Activated T-helper 2 cell treated with anti-CD3 and anti-CD28 coated beads, Interferon-gamma antibody, Interleukin-2, Interleukin-4, amounts not matched to agents 10 μg/mL and 5 μg/mL and 100 μg/mL, durations not matched to agents 14 hours and 24 hours and 36 hours (primary cell): ENCODE measurements at places on chromosomes 4 and X. TPM values are rescaled to one million over a fixed set of nuclear protein-coding genes. Genes with fewer than 3 reads are reported as not detected.

CCNA2 gene
- 74.7 and 75.1 TPM in 2 replicates for total RNA-seq

UBA6 gene
- 84.8 and 88.4 TPM in 2 replicates for total RNA-seq

DNA sequence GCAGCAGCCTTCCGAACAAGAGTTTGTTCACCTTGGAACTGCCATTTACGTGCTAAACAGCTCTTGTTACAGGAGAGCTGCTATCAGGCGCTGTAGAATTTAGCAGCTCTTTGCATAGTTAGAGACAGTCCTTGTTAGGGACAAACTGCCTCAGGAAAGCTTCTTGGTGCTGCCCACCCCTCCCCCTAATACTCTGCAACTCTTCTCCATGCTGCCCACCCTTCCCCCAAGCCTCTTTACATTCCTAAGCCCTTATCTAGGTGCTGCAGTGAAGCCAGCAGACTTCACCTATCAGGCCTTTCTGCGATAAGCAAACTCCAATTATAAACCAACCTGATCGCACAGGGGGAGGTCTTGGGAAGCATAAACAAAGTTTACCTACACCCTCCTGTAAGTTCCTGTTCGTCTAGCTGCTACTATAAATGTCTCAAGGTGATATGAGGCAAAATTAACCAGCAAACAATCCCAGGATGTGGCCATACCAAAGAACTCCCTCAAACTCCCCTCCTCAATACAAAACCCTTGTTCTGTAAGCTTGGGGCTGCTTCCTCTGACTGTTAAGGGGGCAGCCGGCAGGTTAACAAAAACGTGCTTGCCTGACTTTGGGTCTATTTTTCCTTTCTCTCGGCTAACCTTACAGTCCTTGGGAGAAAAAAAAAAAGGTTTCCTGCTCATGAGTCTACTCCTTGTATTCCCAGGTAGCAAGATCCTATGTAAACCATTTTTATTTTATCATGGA lies 74.0 kb upstream of the GC start:
- no peaks in the 10 kb centered on the region for H3K36me3 ChIP-seq
- no peak for DNase-seq
- H3K27me3 ChIP-seq, result no peaks in the 10 kb centered on the region
- no peak overlapping the region for H3K27ac ChIP-seq
- no peaks in the 10 kb centered on the region for H3K4me1 ChIP-seq

GRCh38 chr4:10054571-10055041 lies 33.3 kb upstream of the SLC2A9 start:
- peaks cover 3% of the 10 kb centered on the region for H3K27me3 ChIP-seq
- DNase-seq, result no peak
- H3K4me3 ChIP-seq, result no peak overlapping the region
- no peak overlapping the region for H3K27ac ChIP-seq
- H3K36me3 ChIP-seq, result peaks cover 13% of the 10 kb centered on the region

DNA sequence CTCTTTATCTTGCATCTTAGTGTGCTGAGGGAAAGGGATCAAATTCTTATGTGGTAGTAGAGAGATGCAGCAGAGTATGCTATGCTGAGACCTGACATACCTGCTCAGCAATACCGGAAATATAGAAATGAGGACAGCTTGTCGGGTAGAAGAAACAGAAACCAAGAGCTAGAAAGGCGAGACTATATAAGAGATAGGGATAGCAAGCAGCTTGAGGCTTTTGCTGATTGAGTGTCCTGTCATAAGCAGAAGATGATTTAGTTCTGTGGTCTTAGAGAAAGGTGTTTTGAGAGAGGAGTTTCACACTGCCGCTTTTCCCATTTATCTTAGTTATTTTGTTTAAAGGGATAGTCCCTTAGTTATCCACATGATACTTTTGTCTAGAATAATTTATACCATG lies 31.7 kb downstream of the USP9X start:
- no peak for DNase-seq

GRCh38 chr4:105369988-105370387 lies 103.9 kb downstream of the PPA2 start:
- peaks cover 51% of the 10 kb centered on the region for H3K36me3 ChIP-seq
- no peak overlapping the region for H3K4me3 ChIP-seq
- H3K27ac ChIP-seq, result no peak overlapping the region
- H3K27me3 ChIP-seq, result no peaks in the 10 kb centered on the region
- DNase-seq, result no peak
- no peaks in the 10 kb centered on the region for H3K4me1 ChIP-seq

SMIM9 gene
- not detected in 2 replicates for total RNA-seq
